NCI-H1930 (cell line): ENCODE measurements at places on chromosomes 7 and 10.
A peak's percentile ranks its signal among the peaks of the same experiment; 100 is the strongest.

- peak; percentile 85 for DNase-seq
Observed at GRCh38 chr7:96414931-96415292, 93.0 kb upstream of the SLC25A13 start.

- DNase-seq: no peak
Observed at GRCh38 chr7:32061346-32061745, 8.9 kb downstream of the PDE1C start.

DNA sequence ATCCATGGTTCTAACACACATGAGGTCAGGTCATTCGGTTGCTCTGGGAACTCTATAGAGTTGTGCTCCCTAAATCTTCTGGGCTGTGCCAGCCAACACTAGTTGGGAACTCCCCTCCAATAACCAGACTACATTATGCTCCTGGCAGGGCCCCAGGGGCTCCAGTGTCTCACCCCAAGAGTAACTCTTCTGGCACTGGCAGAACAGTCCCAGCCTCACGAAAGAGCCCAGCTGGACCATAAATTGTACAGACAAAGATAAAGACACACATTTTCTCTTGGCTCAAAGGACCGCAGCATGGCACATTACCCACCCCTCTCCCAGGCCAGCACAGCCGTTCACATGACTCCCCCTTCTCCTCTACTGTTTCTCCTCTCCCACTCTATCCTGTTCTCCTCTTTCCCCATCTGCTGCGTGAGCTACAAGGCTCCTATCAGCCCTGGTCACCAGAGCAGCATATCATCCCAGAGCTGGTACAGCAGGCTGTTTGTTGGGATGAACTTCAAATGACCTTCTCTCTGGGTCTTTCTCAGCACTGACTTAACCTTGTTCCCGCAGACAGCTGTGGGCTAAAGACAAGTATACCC lies 230.6 kb downstream of the PLXNA4 start:
- DNase-seq: no peak

GRCh38 chr7:144777005-144777839 lies 58.6 kb downstream of the TPK1 start:
- no peak for DNase-seq

DNA sequence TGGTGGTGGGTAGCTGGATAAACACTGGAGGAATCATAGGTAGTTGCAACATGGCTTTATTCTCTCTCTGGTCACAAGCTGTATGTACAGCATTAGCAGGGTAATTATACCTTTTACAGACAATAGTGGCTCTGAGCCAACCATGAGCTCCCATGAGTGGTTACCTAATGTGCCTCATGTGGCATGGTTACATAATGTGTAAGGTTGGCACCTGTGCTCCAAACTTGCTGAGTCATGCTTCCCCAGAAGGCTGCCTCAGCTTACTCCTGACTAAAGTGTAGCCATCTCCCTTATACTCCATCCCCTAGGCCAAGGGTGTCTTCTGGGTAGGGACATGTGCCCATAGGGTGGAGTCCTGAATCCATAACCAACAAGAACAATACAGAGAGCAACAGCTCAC lies 345.3 kb upstream of the SEMA3C start:
- DNase-seq: no peak

GRCh38 chr10:47259466-47259865 lies 40.5 kb upstream of the GDF10 start:
- DNase-seq: no peak

DNA sequence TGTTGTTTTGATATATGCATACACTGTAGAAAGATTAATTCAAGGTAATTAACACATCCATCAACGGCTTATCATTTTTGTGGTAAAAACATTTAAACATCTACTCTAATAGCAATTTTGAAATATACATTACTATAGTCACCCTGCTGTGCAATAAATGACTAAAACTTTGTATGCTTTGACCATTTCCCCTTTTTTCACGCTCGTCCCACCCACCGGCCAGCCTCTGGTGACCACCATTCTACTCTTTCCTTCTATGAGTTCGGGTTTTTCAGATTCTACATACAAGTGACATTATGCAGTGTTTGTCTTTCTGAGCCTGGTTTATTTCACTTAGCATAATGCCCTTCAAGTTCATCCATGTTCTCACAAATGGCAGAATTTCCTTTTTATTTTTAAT lies 21.3 kb downstream of the CYCS start:
- no peak for DNase-seq

DNA sequence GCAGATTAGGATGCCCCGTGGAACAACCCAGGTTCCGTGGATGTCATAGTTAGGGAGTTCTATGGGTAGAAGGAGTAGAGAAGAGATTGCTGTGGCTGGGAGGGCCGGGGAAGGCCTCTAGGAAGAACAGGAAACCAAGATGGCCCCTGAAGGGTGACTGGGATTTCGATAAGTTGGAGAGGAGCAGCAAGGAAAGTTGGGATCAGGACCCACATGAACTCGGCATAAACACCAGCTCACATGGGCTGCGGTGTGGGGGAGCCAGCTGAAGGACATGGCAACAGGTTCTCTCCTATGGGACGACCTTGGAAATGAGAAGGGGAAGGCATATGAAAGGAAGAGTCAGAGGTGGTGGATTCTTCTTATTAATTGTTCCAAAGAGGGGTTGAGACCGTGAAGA lies 333.7 kb upstream of the SHH start:
- no peak for DNase-seq

GRCh38 chr10:104306897-104307296 lies 31.4 kb downstream of the ITPRIP start:
- DNase-seq: no peak

DNA sequence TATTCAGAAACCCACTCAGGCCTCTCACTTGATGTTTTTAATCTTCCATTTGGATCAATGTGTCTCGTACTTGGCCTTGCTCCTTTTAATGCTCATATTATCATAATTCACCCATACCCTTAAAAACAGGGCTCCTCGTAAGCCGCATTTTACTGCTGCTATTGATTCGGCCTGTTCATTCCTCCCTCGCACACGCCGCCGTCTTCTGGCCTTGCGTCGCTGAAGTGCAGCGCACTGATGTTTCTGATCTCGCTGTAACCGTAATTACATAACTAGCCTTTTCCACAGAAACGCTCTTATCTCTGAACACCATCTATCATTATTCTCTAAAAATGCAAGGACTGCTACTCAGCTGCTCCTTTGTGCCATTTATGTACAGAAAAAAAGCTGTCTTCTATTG lies 544.5 kb upstream of the FOXK1 start:
- no peak for DNase-seq

- no peak for DNase-seq
Observed at GRCh38 chr7:114084002-114084471, 165.2 kb upstream of the PPP1R3A start.

DNA sequence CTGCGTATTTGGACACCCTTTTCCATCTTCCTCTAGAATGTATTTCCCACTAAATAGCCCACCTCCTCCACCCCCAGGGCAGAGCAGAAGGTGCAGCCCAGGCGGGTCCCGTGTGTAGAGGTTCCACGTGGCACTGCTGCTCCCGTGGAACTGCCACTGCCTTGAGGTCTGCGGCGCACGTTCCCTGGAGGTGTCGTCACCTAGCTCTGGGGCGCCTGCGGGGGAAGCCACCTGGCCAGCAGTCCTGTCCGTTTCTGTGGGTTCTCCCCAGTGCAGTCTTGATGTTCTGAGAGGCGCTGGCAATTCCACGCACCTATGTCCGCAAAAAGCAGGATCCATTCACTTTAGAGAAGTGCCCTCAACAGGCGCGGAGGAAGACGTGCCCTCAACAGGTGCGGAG lies 21.9 kb downstream of the BNIP3 start:
- DNase-seq: no peak
